ENCODE measurements at places on chromosomes 12 and 14. TPM values are rescaled to one million over a fixed set of nuclear protein-coding genes. Genes with fewer than 3 reads are reported as not detected.

GRCh38 chr14:85296456-85297210 lies 233.3 kb upstream of the FLRT2 start:
- H3K4me1 ChIP-seq: no peaks in the 10 kb centered on the region
- no peak for DNase-seq
- H3K4me3 ChIP-seq: no peak overlapping the region
- H3K27ac ChIP-seq: no peak overlapping the region

DNA sequence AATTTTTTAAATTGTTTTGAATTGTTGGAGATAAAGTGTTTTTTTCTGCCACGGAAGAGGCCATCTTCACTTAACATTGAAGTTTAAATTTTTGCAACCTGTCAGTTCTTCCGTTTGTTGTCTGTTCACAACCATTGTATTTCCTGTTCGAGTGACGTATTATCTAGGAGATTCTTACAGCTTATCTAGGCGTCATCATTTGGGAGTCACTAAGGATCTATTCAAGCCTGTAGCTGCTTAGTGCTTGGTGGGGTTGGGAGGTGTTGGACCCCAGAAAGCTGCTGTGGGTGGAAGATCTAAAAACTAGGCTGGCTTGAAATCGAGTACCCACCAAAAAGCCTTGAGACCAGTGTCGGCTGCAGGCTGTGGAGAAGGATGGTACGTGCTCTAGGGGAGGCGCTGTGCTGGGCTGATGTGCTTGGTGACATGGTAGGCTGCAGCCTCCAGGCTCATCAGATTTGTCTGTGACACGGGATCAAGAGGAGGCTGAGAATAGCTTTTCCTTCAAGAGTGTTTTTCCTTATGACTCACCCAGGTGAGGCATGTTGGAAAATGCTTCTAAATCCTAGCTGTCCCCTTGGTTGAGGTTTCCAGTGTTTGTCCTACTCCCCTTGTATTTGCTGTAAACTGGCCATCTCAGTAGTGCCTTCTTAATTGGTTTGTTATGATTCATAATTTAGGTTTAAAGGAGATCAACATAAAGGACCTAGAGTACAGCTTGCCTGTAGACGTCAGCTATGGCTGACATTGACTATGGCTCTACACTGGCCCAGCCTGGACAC lies 57.8 kb downstream of the ATG14 start:
- DNase-seq: no peak
- H3K36me3 ChIP-seq: peaks cover 26% of the 10 kb centered on the region
- peaks cover 36% of the 10 kb centered on the region for H3K4me1 ChIP-seq
- H3K27me3 ChIP-seq: no peaks in the 10 kb centered on the region
- H3K27ac ChIP-seq: peak overlapping the region; percentile 84

GRCh38 chr12:1587927-1588574 lies 6.3 kb downstream of the FBXL14 start:
- H3K4me1 ChIP-seq: peaks cover 52% of the 10 kb centered on the region
- no peaks in the 10 kb centered on the region for H3K27me3 ChIP-seq
- peak overlapping the region; percentile 30 for H3K4me3 ChIP-seq

DNA sequence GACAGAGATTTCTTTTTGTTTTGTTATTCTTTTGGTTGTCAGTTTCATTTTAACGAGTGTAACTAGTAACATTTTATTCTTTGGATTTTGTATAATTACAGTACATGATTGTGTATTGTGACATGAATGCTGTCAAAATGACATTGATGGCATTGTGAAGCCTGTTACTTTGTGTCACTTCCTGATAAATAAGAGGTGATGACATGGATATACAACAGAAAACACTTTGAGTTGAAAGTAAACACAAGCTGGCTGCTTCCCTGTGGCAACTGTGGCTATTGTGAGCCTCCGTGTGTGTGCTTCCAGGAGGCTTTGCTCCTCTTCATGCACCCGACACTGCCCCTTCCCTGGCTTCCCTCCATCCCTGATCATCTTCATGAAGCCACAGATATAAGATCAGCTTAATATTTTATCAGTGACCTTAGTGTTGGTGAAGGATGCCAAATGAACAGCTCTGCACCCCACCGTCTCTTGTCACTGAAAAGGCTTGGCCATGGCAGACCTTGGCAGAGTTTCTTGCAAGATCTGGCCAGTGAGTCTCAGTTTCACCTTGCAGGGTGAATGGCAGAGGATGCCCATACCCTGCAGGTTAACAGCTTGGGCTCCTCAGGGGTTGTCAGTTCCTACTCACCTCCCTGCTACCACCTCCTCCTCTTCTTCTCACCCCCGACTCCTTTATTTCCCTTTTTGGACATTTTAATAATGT lies 191.9 kb downstream of the EPS8 start:
- DNase-seq: no peak
- H3K4me3 ChIP-seq: no peak overlapping the region
- no peaks in the 10 kb centered on the region for H3K4me1 ChIP-seq
- no peaks in the 10 kb centered on the region for H3K27me3 ChIP-seq

GRCh38 chr14:27222671-27223070 lies 624.8 kb upstream of the NOVA1 start:
- H3K27ac ChIP-seq: no peak overlapping the region
- DNase-seq: no peak
- H3K27me3 ChIP-seq: no peaks in the 10 kb centered on the region
- H3K4me3 ChIP-seq: no peak overlapping the region

DNA sequence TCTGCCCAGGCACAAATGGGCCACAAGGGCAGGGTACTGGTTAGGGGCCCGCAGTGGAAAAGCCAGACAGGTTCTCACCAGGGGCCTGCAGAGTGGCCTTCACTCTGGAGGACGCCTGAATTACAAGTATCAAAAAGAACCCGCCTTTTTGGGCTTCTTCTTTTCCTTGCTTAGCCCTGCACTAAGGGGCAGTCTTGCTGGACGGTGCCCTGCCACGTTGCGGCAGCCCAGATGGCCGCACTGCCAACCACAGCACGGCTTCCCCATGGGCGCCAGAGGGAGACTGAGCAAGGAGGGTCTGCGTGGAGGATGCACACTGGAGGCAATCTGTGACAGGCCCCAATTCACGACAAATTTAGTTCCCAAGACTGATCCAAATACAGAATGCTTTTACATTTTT lies 18.3 kb upstream of the CDK2AP1 start:
- no peak for DNase-seq
- no peak overlapping the region for H3K4me3 ChIP-seq
- peaks cover 21% of the 10 kb centered on the region for H3K36me3 ChIP-seq
- no peaks in the 10 kb centered on the region for H3K27me3 ChIP-seq
- no peaks in the 10 kb centered on the region for H3K4me1 ChIP-seq
- H3K27ac ChIP-seq: no peak overlapping the region

GRCh38 chr14:104335611-104336010 lies 197.2 kb downstream of the KIF26A start:
- no peaks in the 10 kb centered on the region for H3K4me1 ChIP-seq
- H3K4me3 ChIP-seq: no peak overlapping the region

DNA sequence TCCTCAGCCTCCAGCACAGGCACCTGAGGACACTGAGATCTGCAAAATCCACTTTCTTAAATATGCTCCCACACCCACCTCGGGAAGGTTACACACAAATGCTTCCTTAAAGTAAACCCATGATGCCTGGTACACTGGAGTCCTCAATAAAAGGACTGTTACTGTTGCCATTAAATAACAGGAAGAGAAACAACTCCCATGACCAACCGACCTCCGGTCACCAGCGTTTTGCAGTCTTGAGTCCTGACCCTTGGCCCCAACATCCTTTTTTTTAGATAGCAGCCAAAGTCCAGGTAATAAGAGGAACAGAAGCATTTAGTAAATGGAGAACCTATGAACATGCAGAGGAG lies 42.4 kb downstream of the ITPK1 start:
- peaks cover 10% of the 10 kb centered on the region for H3K36me3 ChIP-seq
- no peaks in the 10 kb centered on the region for H3K27me3 ChIP-seq
- no peak overlapping the region for H3K4me3 ChIP-seq
- peaks cover 46% of the 10 kb centered on the region for H3K4me1 ChIP-seq
- no peak for DNase-seq
- H3K27ac ChIP-seq: no peak overlapping the region

- peaks cover 14% of the 10 kb centered on the region for H3K4me1 ChIP-seq
- DNase-seq: no peak
- no peak overlapping the region for H3K27ac ChIP-seq
- no peak overlapping the region for H3K4me3 ChIP-seq
- H3K27me3 ChIP-seq: peaks cover 20% of the 10 kb centered on the region
These were observed 86.5 kb downstream of the PAPOLA start for GRCh38 chr14:96588410-96589257.

DNA sequence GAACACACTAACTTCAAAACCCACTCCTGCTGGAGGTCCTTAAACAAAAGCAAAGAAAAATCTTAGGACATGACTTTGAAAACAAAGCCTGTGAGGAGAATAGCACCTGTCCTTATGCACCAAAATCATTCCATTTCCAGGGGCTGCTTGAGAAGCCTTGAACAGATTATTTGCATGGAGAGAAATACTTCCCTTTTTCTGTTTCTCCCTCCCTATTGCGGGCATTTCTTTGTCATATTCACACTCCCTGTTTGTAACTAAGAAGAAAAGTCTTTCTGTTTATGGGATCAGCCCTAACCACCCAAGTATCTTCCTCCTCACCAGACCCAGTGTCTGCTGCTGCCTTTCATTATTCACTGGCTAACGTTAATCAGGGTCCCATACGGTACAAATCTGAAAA lies 218.8 kb downstream of the DPF3 start:
- H3K36me3 ChIP-seq: peaks cover 17% of the 10 kb centered on the region
- peaks cover 21% of the 10 kb centered on the region for H3K27me3 ChIP-seq
- no peak overlapping the region for H3K4me3 ChIP-seq
- no peak for DNase-seq
- H3K27ac ChIP-seq: no peak overlapping the region
- peaks cover 4% of the 10 kb centered on the region for H3K4me1 ChIP-seq

DNA sequence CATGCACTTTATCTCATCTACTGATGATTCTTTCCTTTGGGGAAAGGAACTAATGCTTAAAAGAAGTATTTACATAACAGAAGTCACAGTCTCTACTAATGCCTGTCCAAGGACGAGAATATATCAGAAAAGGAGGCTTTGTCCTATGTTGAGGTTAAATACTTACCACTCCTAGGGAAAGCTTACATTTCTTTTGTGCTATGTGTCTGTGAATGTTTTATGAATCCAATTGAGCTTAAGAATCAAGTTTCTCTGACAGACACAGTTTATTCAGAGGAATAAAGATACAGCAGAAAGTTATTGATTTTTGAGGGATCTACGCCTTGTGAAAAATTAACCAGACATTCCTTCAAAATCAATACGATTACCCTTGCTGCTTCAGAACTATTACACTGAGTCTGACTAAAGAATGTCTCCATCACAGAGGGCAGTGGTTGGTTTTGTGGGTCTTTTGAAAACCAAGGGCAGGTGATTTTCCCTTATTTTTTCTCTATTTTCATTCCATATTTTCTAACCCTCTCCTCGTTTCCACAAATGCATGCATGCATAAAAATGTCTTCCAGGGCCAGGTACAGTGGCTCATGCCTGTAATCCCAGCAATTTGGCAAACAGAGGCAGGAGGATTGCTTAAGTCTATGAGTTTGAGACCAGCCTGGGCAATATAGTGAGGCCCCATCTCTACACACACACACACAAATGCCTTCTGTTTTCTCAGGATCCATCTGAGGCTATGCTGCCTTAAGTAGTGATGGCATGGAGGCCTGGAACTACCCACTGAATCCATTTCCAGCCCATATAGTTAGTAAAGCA lies 1095.1 kb downstream of the GALC start:
- H3K36me3 ChIP-seq: no peaks in the 10 kb centered on the region
- no peak for DNase-seq
- H3K4me1 ChIP-seq: no peaks in the 10 kb centered on the region
- H3K27ac ChIP-seq: no peak overlapping the region
- no peak overlapping the region for H3K4me3 ChIP-seq

DNA sequence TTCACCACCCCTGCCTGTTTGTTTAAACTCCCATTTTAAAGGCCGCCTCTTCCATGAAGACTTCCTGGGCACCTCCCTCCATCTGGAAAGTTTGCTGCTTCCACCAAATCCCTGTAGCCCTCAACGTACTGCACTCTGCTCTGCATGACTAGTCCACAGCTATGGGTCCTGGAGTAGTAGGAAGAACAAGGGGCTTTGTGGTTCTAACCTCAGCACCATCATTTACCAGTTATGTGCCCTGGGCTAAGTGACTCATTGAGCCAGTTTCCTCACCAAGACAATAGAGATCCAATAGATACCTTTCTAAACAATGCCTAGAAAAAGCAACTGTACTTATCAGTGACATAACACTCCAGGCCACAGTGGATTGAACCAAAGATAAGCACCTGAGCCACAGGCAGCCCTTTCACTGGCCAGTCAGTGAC lies 8.5 kb upstream of the LTBP2 start:
- peaks cover 40% of the 10 kb centered on the region for H3K4me1 ChIP-seq
- no peak overlapping the region for H3K4me3 ChIP-seq
- DNase-seq: peak; percentile 41

- H3K36me3 ChIP-seq: no peaks in the 10 kb centered on the region
- H3K27ac ChIP-seq: no peak overlapping the region
- H3K27me3 ChIP-seq: peaks cover 2% of the 10 kb centered on the region
- DNase-seq: no peak
These were observed 55.4 kb downstream of the CCER1 start for GRCh38 chr12:90899456-90900182.

DNA sequence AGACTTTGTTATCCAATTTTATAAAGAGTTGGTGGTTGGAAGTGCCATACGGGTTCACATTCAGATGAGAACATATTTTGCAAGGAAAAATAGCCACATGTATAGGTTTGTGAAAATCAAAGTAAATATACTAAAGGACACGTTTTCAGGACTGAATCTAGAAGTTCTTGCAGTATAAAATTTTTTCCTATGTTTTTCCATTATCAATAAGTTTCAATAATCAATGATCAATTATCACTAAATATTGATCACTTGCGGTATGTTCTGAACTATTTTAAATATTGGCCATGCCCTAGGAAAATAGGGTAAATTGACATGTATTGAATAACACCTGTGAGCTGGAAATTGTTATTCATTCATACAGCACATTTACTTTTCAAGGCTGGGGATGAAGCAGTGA lies 25.9 kb downstream of the ALG10B start:
- no peak overlapping the region for H3K4me3 ChIP-seq
- no peak overlapping the region for H3K27ac ChIP-seq
- DNase-seq: no peak
- H3K36me3 ChIP-seq: no peaks in the 10 kb centered on the region
- H3K27me3 ChIP-seq: no peaks in the 10 kb centered on the region

Gene GRIP1
- 1.6 TPM for total RNA-seq

Gene AJUBA
- 1.4 TPM for total RNA-seq

Gene ESPL1
- 107 TPM for total RNA-seq

Gene TAS2R13
- 1.0 TPM for total RNA-seq

Gene MMP14
- total RNA-seq: 1.8 TPM

Gene SYNDIG1L
- total RNA-seq: not detected

Gene SOAT2
- 1.0 TPM for total RNA-seq

Gene PROX2
- not detected for total RNA-seq

Gene MANSC4
- not detected for total RNA-seq

Gene ALX1
- not detected for total RNA-seq

Gene ARHGAP9
- total RNA-seq: 259 TPM

Gene MSRB3
- not detected for total RNA-seq

Gene POLE
- 176 TPM for total RNA-seq

Gene BBOF1
- total RNA-seq: 1.7 TPM

Gene MMP17
- not detected for total RNA-seq

Gene IFT81
- 2.5 TPM for total RNA-seq

Measured in activated CD4-positive, alpha-beta T cell treated with anti-CD3 and anti-CD28 coated beads, Interleukin-2, amount 10 ng/mL, durations not matched to agents 7 days and 5 days (primary cell).